Tibial nerve (tissue), 4 donors: ENCODE measurements at places on chromosomes 6 and 20.
A peak's percentile ranks its signal among the peaks of the same experiment; 100 is the strongest.

DNA sequence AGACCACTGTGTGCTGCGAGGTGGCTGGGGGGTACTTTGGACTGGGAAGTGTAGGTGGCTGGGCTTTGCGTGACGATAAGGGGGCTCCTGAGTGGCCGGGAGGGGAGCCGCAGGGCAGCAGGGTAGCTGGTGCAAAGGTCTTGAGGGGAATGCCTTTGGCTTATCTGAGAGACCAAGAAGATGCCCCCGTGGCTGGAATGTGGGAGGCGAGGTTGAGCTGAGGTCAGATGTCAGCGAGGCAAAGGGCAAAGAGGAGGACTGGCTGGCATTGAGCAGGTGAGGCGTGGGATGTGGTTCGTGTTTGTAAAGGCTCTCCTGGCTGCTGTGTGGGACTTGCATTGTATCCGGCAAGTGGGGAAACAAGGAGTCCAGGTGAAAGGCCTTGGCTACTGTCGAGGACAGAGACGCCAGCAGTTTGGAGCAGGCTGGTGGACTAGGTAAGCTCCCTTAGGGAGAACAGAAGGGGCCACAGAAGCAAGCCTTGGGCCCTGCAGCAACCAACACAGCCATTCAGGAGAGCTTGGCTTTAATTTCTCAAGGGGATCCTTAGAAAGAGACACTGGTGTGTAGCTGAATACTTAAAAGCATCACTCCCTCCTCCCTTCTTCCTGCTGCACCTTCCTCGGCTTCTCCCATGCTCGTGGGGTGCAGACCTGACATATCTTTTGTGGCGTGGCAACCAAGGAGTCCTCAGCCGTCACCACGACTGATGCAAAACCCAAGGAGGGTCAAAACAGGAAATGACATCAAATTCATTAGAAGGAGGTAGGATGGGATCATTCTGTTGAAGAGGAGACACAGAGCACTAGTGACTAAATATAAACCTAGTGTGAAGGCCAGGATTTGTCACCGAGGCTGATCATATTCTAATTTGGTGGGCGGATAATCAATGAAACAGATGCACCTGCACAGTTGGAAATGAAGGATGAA lies 53.5 kb upstream of the ERVFRD-1 start:
- no peak for DNase-seq

DNA sequence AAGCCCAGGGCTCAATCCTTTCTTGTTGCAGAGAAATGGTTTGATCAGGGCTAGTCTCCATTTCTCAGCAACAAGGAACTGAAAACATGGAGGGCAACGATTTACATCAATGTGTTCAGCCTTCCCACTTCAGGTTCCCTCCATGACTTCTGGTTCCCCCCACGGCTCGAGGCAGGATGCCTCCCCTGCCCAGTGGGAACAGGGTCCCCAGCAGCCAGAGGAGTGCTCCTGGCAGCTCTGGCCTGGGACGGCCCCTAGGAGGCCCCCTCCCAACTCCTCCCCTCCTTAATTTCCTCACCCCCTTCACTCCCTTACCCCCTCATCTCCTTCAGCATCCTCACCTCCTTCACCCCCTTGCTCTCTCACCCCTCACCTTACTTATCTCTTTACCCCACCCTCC lies 283.8 kb downstream of the CDC5L start:
- no peak for DNase-seq

DNA sequence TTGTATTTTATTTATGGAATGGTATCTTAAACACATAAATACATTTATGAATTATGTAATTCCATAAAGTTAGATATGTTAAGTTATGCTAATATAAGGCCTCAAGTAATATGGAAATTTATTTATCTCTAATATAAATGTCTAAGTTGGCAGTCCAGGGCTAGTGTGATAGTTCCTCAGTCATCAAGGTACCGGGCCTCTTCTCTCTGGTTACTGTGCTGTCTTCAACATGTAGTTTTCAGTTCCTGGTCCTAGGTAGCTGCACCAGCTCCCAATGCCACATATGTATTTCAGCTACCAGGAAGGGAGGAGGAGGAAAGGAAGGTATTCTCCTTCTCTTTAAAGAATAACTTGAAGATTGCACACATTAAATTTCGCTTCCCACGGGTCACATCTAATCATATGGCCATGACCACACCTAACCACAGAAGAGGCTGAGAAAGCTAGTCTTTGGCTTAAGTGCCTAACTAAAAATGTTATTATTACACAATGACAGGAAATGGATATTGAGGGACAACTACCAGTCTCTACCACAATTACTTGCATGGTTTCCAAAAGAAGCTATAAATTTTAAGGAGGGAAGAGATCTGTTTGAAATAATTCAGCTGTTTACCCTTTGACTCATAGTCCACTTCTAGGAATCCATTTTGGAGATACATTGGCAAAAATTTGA lies 68.6 kb downstream of the BCKDHB start:
- DNase-seq, result no peak

DNA sequence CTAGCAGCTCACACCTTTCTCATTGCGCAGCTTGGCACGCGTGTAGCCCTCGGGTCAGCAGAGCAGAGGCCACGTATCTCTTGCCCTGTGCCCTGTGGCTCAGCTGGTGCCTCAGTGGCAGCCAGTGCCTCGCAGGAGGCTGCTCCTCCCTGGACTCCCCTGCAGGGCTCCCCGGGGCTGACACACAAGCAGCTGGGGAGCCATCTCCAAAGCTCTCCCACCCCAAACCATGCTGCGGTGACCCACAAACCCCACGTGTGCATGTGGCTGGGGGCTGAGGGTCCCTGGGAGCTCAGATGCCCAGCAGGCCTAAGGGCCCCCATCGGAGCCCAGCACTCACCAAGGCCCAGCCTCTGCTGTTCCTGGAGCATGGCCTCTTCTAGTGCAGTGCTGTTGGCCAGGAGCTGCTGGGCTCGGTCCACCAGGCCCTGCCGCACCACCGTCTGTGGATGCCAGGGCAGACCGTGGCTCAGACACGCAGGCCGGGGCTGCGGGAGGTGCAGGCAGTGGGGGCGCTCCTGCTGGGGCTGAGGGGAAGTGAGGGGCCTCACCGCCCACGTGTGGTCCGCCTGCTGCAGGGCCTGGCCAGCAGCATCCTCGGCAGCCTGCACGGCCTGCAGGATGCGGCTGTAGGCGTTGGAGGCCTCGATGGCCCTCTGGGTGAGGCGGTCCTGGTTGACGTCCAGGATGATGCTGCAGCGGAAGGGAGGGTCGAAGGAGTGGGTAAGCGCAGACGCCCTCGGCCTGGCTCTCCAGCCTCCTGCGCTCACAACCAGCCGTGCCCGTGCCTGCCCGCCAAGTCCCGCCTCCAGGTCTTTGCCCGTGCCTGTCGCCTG lies 13.8 kb downstream of the ADRM1 start:
- no peak for DNase-seq

GRCh38 chr20:44449864-44450263 lies 25.8 kb upstream of the TTPAL start:
- DNase-seq, result no peak

- DNase-seq, result peak; percentile 56
Measured at GRCh38 chr6:150666071-150666470, 66.4 kb downstream of the PLEKHG1 start.

- DNase-seq, result no peak
Measured at GRCh38 chr6:31175971-31176370, 5.5 kb upstream of the POU5F1 start.

DNA sequence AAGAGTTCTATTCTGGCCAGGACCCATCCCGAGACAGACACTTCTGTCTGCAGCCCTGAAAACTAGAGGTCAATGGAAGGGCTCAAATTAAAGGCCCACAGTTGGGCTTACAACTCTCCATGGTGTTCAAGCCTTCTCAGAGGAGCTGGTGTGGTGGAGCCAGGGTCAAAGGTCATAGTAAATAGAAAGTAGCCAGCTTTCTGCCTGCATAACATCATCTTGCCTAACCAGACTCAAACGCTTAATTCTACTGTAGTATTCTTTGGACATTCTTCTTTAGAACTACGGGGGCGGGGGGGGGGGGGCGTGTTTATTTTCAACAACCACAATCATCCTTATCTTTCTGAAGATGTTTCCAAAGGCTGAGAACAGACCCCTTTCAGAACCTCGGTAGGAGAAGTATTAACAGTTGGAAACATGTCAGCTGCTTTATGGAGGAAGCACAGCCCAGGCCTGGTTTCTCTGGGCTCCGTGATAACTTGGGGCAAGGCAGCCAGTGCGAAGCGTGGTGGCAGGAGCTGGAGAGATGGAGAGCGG lies 1.5 kb upstream of the RREB1 start:
- peak; percentile 22 for DNase-seq

GRCh38 chr20:46648903-46649649 lies 2.2 kb downstream of the SLC13A3 start:
- no peak for DNase-seq

DNA sequence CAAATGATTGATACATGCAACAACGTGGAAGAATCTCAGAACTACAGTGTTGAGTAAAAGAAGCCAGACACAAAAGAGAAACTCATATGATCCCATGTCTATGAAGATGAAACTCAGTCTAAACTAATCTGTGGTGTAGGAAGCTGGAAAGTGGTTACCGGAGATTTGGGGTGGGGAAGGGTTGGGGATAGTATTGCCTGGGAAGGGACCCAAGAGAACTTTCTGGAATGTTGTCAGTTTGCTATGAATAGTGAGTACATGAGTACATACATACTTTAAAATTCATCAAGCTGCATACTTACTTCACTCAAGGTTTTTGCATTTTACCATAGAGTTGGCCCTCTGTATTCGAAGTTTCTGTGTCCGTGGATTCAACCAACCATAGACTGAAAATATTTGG lies 106.0 kb downstream of the SAMD5 start:
- no peak for DNase-seq

- DNase-seq, result no peak
Measured at GRCh38 chr20:3541887-3542721, 71.3 kb downstream of the ATRN start.

- DNase-seq, result no peak
Measured at GRCh38 chr20:53126185-53126584, 154.0 kb downstream of the TSHZ2 start.

DNA sequence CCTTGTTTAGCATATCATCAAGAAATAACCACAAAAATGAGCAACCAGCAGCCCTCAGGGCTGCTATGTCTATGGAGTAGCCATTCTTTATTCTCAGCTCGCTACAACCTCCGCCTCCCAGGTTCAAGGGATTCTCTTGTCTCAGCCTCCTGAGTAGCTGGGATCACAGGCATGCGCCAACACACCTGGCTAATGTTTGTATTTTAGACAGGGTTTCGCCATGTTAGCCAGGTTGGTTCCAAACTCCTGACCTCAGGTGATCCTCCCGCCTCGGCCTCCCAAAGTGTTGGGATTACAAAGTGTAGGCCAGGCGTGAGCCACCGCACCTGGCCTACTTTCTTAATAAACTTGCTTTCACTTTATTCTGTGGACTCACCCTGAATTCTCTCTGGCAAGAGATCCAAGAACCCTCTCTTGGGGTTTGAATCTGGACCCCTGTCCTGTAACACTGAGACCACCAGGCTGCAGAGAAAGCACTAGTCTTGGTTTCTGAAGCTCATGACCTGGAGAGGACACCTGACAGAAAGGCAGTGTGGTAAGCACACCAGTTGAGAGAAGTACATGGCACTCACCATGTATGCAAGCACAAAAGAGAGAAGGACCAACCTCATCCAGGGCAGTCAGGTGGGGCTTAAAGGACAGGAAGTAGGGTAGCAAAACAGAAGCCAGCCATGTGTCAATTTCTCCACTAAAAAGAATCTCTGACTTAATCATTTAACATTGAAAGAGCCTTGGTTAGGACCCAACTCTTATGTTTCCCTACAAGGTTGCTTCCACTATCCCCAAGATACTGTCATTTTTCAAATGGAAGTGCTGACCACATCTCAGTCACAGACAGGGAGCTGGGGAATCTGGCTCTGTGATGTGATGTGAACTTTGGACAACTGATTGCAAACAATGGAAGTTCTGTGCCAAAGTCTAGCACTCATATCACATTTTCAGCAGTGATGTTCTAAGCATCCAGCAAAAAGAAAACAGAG lies 97.4 kb upstream of the DST start:
- no peak for DNase-seq

GRCh38 chr6:26272171-26272637 lies 92.8 kb upstream of the BTN3A2 start:
- DNase-seq, result no peak

- DNase-seq, result no peak
Measured at GRCh38 chr6:37618916-37619590, 78.6 kb downstream of the MDGA1 start.

GRCh38 chr6:56101141-56101553 lies 146.2 kb downstream of the COL21A1 start:
- DNase-seq, result no peak

DNA sequence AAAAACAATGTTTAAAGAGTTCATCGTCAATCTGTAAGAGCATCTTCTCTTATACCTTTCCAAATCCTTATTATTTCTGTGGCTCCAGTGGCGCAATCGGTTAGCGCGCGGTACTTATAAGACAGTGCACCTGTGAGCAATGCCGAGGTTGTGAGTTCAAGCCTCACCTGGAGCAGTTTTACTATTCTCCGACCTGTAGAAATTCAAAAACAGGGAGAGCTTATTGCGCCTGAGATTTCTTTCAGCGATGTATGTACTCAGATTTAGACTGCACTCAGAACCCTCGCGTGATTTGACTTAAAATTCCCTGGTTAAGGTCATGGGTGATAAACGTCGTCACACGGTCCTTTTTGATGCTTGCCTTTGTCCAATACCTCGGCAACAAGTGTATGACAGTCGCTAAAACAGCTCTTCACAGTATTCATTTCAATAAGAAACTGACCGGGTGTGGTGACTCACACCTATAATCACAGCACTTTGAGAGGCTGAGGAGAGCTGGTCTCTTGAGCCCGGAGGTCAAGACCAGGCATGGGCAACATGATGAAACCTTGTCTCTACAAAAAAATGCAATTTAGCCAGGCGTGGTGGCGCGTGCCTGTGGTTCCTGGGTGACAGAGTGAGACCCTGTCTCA lies 11.9 kb downstream of the GPX5 start:
- no peak for DNase-seq

DNA sequence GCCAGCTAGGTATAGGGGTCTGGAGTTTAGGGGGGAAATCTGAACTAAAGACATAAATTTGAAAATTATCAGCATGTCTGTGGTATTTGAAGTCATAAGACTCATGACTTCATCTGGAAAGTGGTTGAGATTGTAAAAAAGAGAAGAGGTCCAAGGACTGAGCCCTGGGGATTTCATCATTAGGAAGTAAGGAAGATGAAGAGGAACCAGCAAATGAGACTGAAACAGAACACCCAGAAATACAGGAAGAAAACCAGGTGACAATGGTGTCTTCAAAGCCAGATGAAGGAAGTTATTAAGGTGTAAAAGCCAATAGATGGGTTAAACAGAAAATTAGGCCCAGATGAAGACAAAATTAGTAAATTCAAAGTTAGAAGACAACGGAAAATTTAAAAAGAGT lies 49.1 kb upstream of the UBR2 start:
- DNase-seq, result no peak

GRCh38 chr6:16414205-16414604 lies 175.8 kb downstream of the GMPR start:
- no peak for DNase-seq

DNA sequence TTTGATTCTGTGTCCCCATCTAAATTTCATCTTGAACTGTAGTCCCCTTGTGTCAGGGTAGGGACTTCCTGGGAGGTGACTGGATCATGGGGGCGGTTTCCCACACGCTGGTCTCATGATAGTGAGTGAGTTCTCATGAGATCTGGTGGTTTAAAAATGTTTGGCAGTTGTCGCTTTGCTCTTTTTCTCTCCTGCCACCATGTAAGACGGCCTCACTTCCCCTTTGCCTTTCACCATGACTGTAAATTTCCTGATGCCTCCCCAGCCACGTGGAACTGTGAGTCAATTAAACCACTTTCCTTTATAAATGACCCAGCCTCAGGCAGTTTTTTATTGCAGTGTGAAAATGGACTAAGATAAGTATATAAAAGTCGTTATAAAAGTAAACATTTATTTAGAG lies 80.5 kb upstream of the SGK1 start:
- DNase-seq, result no peak

- DNase-seq, result no peak
Measured at GRCh38 chr20:41135187-41135887, 2.0 kb upstream of the PLCG1 start.
